ENCODE measurements at places on chromosomes 6 and 20.

DNA sequence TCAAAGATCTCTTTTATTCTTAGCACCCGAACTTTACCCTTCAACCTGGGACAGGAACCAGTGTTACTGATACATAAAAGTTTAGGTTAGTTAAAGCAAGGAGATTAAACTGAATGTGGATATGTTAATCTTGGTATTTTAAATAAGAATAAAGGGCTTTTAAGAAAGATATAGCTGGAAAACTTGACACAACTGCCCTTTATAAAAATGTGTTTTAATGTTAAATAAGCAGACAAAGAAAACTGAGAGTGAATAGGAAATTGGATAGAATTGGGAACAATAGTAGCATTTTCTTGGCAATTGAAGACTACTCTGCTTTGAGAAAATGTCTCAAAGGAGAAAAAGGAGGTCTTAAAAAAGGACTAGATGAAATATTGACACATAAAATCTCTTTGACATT lies 45.9 kb upstream of the CRISP1 start:
- DNase-seq: no peak

- DNase-seq: no peak
These were observed 31.7 kb upstream of the ASXL1 start for GRCh38 chr20:32326504-32326845.

- DNase-seq: no peak
These were observed 32.4 kb downstream of the NQO2 start for GRCh38 chr6:3031857-3032640.

- no peak for DNase-seq
These were observed 113.3 kb downstream of the TASP1 start for GRCh38 chr20:13525225-13525940.

GRCh38 chr6:73227606-73228255 lies 2.4 kb upstream of the KHDC1L start:
- no peak for DNase-seq

DNA sequence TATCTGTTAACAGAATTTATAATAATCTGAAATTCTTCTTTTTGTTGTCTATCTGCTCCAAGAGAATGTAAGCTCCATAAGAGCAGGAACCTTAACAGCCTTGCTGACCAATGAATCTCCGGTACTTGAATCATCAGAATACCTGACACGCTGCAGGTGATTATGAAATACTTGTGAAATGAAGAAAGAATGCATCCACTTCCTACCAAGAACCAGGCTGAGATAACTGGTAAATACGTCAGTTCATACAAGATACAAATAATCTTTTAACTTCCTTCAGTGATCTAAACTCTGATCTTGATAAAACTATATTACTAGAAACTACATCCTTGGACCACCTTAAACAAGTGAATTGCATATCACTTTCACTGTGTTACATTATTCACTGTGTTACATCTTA lies 116.2 kb downstream of the MAP3K5 start:
- DNase-seq: no peak

DNA sequence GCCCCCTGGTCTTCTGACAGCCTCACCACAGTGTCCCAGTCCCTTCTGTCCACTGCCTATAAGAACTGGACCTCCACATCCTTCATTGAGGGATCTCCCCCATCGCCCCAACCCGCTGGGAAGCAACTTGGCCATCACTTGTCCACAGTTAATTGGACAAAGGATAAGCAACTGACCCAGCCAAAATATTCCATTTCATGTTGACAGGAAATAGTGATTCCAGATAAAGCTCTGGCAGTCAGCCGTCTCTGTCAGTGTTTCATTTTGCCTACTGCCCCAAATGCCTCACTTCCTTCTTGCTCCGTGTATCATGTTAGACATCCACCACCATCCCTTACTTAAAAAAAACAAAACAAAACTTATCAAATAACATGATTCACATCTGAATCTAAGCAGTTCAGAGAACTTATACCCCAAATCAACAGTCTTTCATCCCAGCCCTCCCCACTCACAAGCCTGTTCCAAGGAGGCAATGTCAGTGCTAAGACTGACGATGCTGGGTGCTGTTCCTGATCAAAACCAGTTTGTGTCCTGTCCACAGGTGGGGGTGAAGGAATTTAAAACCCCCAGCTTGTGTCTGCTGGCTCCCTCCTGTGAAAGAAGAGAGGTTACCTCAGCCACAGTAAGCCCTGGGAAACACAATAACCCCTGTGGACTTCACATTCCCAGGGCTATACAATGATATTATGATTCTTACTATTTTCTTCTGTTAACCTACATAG lies 162.5 kb downstream of the WDR27 start:
- no peak for DNase-seq

GRCh38 chr20:49112596-49113274 lies 66.6 kb downstream of the CSE1L start:
- no peak for DNase-seq

- DNase-seq: no peak
These were observed 617.6 kb downstream of the COL12A1 start for GRCh38 chr6:74588094-74588832.

- DNase-seq: no peak
These were observed 110.8 kb upstream of the SCP2D1 start for GRCh38 chr20:18702736-18703135.

GRCh38 chr6:144334150-144334708 lies 49.1 kb downstream of the UTRN start:
- DNase-seq: peak; percentile 67

GRCh38 chr6:168438783-168439520 lies 2.0 kb upstream of the SMOC2 start:
- no peak for DNase-seq

DNA sequence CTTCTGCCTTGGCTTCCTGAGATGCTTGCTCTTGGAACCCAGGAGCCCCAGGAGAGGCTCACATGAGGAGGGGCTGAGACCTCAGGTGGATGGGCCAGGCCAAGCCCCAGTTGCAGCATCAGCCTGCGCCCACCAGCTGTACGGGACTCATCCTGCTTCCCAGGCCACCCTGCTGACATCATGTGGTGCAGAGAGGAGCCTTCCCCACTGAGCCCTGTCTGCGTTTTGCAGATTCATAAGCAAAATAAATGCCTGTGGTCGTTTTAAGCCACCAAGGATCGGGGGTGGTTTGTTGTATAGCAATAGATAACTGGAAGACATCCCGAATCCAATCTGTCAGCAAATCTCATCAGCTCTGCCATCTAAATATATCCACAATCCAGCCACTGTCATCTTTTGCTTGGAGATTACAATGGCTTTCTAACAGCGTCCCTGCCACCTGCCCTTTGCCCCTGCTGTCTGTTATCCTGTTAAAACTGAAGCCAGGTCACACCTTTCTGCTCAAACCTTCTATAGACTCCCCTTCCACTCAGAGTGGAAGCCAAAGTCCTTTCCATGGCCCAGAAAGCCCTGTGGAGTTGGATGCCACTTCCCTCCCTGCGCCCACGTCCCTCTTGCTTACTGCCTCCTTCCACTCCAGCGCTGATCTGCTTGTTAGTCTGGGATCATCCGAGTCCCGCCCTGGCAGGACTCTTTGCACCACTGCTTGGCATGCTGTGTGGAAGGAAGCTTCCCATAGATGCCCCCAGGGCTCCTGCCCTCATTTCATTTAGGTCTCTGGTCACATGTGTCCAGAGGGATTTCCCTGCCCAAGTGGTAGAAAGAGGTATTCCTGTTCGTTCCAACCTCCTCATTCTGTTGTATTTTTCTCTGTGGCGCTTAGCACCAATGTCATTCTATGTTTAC lies 24.0 kb upstream of the MLN start:
- DNase-seq: no peak

DNA sequence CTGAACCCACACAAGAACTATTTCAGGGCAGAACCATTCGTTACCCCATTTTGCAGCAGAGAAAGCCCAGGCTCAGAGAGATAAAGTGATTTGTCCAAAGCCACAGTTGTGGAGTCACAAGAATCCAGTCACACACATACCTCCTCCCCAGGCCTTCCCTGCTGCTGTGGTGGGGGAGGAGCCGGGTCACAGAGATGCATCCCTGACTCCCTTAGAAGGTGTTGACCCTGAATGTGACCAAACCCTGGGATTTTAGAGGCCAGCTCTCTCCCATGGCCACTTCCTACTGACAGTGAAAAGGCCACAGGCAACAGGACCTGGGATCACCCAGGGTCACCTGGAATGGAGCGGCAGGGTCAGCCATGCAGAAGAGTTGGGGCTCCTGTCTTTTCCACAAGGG lies 48.6 kb downstream of the CHMP4B start:
- DNase-seq: no peak

GRCh38 chr6:149580880-149581279 lies 14.7 kb downstream of the GINM1 start:
- no peak for DNase-seq

DNA sequence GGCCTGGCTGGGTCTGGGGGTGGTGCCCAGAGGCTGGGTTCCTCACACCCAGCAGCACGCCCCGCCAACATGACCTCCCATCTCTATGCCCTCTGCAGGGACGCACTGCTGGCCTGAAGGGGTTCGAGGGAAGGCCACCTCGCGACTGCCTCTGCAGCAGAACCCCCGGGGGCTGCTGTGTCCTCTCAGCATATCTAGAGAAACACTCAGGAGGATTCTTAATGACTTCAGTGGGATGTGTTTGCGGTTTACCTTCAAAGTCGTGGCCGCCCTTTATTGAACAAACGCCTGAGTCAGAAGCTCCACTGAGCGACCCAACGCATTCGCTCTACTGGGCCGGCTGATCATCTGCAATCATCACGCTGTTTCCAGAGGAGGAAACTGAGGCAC lies 54.8 kb upstream of the GATA5 start:
- DNase-seq: no peak

DNA sequence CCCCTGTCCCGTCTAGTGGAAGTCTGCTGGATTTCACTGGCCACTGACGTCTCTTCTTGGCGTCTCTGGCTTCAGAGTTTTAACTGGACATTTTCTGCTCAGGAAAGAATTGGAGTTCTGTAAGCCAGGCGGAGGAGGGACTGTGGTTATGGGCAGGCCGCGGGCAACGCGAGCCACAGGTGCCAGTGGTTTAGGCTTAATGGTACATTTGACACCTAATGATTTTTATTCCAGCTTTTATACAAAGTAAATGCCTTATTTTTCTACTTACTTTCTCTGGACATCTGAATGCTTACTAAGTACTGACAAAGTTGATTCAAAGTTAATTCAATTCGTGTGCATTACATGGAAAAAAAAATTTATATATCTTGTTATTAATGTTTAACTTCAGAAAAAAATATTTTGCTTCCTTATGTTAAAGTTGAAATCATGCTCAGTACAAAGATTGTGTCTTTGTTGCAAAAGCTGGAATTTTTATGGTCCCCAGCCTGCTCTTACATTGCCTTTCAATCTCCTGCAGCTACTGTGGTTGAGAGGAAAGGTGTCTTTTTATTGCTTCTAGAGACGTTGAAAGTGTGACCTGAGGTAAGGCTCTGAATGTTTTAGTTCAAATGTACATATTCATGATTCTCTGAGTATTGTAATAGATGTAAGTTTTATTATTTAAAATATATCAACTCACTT lies 231.0 kb downstream of the SMOC2 start:
- DNase-seq: no peak

DNA sequence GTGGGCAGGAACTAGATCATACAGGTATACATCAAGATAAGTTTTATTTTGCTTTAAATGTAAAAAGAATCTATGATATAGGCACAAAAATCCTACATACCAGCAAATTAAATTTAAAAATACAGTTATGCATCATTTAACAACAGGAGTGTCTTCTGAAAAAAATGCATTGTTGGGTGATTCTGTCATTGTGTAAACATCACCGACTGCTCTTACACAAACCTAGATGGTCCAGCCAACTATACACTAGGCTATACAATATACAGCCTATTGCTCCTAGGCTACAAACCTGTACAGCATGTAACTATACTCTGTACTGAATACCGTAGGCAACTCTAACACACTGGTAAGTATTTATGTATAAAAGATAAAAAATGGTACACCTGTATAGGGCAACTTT lies 139.4 kb downstream of the RNGTT start:
- DNase-seq: no peak

GRCh38 chr6:170307080-170307545 lies 555 bp downstream of the FAM120B start:
- DNase-seq: no peak

DNA sequence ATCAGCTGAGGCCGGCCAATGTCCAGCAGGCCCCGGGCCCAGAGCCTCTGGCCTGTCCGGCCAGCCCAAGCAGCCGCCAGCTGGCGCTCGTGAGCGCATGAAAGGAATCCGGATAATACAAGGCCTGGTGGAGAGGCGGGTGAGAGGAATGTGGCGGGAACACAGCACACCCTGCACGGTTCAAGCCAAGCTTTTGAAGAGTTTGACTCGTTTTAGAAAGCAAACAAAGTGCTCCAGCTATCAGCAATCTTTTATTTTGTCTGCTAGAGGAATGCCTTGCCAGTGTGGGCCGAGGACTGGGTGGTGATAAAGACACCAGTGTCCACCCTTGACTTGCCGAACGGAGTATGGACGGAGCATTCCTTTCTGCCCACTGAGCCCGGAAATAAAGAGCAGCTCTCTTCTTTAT lies 9.3 kb upstream of the NEDD9 start:
- no peak for DNase-seq

DNA sequence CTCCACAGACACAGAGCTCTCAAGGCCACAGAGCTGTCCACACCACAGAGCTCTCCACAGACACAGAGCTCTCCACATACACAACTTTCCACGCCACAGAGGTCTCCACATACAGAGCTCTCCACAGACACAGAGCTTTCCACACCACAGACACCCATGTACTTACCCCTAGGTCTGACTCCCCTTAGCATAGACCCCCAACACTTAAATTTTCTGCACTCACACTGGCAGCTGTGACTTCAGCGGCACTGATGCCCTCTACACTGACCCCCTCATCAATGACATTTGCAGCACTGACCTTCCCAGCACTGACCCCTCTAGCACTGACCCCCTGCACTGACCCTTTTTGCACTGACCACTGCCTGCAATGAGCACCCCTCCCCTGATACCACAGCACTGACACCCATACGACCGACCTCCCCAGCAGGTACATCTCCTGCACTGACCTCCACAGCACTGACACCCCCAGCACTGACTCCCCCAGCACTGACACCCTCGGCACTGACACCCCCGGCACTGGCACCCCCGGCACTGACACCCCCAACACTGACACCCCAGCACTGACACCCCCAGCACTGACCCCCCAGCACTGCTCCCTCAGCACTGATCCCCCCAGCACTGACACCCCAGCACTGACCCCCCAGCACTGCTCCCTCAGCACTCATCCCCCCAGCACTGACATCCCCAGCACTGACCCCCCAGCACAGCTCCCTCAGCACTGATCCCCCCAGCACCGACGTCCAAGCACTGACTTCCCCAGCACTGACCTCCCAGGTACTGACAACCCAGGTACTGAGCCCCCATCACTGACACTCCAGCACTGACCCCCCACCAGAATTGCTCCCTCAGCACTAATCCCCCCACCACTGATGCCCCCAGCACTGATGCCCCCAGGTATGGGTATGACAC lies 56.5 kb downstream of the ERMARD start:
- no peak for DNase-seq

DNA sequence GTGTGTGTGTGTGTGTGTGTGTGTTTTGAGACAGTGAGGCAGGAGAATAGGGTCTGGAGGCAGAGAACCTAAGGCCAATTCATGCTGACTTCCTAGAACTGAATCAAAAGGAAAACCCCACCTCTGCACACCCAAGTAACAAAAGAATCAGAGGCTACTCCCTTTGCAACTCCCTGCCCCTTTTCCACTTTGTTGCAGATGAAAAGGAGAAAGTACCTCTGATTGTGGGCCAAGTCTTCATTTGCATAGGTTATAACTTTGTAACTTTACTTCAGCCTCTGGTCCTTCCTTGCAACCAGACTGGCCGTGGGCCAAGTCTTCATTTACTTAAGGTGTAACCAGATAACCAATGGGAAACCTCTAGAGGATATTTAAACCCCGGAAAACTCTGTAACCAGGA lies 168.8 kb downstream of the EYA2 start:
- DNase-seq: no peak

- no peak for DNase-seq
These were observed 85.7 kb downstream of the DST start for GRCh38 chr6:56556751-56557540.

All from activated CD4-positive, alpha-beta T cell treated with anti-CD3 and anti-CD28 coated beads, Interleukin-2, amount 50 U/mL, for 4 hours (primary cell).